ENCODE measurements at places on chromosomes 2 and 18. TPM values are rescaled to one million over a fixed set of nuclear protein-coding genes. Genes with fewer than 3 reads are reported as not detected.

DNA sequence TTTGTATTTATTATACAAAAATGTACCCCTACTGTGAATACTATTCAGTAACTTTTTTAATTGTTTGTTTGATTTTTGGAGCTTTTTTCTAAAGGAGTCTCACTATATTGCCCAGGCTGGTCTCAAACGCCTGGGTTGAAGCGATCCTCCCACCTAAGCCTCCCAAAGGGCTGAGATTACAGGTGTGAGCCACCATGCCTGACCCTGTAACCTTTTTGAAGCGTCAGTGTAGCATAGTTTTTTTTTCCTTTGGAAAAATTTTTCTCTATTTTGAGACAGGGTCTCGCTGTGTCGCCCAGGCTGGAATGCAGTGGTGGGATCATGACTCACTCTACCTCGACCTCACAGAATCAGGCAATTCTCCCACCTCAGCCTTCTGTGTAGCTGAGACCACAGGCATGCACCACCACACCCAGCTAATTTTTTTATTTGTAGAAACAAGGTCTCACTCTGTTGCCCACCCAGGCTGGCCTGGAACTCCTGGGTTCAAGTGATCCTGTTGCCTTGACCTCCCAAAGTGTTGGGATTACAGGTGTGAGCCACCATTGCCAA is 2.0 kb downstream of the GMCL1 start:
- peak; percentile 39 for DNase-seq

DNA sequence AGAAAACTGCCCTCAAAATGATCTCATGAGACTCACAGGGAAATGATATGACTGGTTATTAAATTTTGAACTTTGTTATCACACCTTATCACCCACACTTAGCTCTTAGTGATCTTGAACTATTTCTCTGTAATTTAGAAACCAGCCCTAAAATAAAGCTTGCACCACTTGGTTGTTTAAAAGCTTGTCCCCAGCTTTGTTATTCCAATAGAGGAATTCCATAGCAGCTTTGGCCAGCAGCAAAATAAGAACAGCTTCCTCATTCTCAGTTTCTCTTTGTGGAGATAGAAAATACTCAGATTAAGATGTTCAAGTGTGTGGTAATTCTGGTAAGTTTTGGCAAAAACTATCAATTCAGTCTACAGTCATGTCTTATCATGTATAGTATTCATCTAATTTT is 54.4 kb upstream of the CCDC68 start:
- no peak for DNase-seq

The M1AP gene
- total RNA-seq: not detected

The CDH7 gene
- not detected for total RNA-seq

Measured in RPMI7951 (cell line).